ENCODE measurements at places on chromosomes 16 and 17. TPM values are rescaled to one million over a fixed set of nuclear protein-coding genes. Genes with fewer than 3 reads are reported as not detected.

TBC1D26 gene
- total RNA-seq: not detected

MRPL12 gene
- total RNA-seq: 12.4 TPM

GPR142 gene
- 1.3 TPM for total RNA-seq

PLA2G10 gene
- total RNA-seq: not detected

NEK8 gene
- 4.4 TPM for total RNA-seq

KRTAP4-5 gene
- not detected for total RNA-seq

EFCAB5 gene
- 0.58 TPM for total RNA-seq

WFIKKN1 gene
- 0.50 TPM for total RNA-seq

CLEC19A gene
- not detected for total RNA-seq

NPIPA3 gene
- 1.2 TPM for total RNA-seq

DNAH9 gene
- total RNA-seq: not detected

PRSS33 gene
- not detected for total RNA-seq

GUCY2D gene
- total RNA-seq: not detected

NPIPB13 gene
- 2.0 TPM for total RNA-seq

SLC38A8 gene
- not detected for total RNA-seq

CCDC154 gene
- 0.29 TPM for total RNA-seq

RHBDL1 gene
- 9.4 TPM for total RNA-seq

GNGT2 gene
- total RNA-seq: not detected

PITPNM3 gene
- 0.44 TPM for total RNA-seq

PYY gene
- total RNA-seq: not detected

ABI3 gene
- total RNA-seq: not detected

HSD17B1 gene
- 1.8 TPM for total RNA-seq

TNFSF12 gene
- 17.0 TPM for total RNA-seq

HASPIN gene
- total RNA-seq: 5.1 TPM

KRTAP4-12 gene
- not detected for total RNA-seq

FAM117A gene
- 3.5 TPM for total RNA-seq

SPN gene
- not detected for total RNA-seq

CFAP20 gene
- total RNA-seq: 32.0 TPM

NPIPA5 gene
- total RNA-seq: 5.4 TPM

CDH1 gene
- total RNA-seq: not detected

PARD6A gene
- 0.44 TPM for total RNA-seq

ABCC6 gene
- 2.3 TPM for total RNA-seq

CD300C gene
- not detected for total RNA-seq

ZSCAN10 gene
- not detected for total RNA-seq

KRTAP16-1 gene
- total RNA-seq: not detected

ABCC3 gene
- total RNA-seq: 9.7 TPM

GRAP gene
- total RNA-seq: 0.33 TPM

C16orf92 gene
- total RNA-seq: not detected

ARHGDIG gene
- total RNA-seq: 0.73 TPM

ZNF385C gene
- total RNA-seq: not detected

CA7 gene
- total RNA-seq: not detected

C17orf67 gene
- 0.73 TPM for total RNA-seq

GPRC5C gene
- 4.8 TPM for total RNA-seq

COG4 gene
- total RNA-seq: 142 TPM

NDUFB10 gene
- 139 TPM for total RNA-seq

All from smooth muscle cell of trachea (primary cell).